ENCODE measurements at places on chromosomes 7 and 10.

DNA sequence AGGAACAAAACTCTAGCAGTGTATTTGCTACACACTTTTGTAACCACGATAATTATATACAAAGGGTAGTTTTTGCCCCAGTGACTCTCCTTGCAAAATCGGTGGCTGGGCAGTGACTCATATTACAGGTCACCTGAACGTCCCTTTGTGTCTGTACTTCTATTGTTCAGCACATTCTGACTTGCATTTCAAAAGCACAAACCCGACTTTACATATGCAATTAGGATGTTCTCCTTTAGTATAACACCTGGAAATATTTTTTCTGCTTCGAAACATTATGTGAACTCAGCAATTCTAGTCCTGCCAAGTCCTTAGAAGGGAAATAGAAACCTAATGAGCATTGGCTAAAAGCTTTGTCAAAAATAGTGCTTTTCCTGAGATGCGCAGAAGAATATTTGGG lies 6.0 kb downstream of the PRR15 start:
- DNase-seq, result no peak

GRCh38 chr7:150401424-150401790 lies 22.3 kb downstream of the ZNF775 start:
- no peak for DNase-seq

GRCh38 chr10:45424668-45425404 lies 50.8 kb downstream of the ALOX5 start:
- no peak for DNase-seq

DNA sequence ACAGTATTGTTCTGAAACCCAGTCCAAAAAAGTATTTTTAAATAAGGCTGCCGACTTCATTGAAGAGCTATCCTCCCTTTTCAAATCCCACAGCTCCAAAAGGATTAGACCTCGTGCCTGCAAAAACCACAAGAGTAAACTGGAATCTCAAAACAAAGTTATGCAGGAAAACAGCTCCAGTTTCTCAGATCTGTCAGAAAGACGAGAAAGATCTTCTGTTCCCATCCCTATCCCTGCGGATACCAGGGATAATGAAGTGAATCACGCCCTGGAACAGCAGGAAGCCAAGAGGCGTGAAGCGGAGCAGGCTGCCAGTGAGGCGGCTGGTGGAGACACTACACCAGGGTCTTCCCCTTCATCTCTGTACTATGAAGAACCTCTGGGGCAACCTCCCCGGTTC lies 12.6 kb downstream of the MYPN start:
- DNase-seq, result no peak

- DNase-seq, result no peak
These were observed 8.8 kb upstream of the GET4 start for GRCh38 chr7:867406-868188.

DNA sequence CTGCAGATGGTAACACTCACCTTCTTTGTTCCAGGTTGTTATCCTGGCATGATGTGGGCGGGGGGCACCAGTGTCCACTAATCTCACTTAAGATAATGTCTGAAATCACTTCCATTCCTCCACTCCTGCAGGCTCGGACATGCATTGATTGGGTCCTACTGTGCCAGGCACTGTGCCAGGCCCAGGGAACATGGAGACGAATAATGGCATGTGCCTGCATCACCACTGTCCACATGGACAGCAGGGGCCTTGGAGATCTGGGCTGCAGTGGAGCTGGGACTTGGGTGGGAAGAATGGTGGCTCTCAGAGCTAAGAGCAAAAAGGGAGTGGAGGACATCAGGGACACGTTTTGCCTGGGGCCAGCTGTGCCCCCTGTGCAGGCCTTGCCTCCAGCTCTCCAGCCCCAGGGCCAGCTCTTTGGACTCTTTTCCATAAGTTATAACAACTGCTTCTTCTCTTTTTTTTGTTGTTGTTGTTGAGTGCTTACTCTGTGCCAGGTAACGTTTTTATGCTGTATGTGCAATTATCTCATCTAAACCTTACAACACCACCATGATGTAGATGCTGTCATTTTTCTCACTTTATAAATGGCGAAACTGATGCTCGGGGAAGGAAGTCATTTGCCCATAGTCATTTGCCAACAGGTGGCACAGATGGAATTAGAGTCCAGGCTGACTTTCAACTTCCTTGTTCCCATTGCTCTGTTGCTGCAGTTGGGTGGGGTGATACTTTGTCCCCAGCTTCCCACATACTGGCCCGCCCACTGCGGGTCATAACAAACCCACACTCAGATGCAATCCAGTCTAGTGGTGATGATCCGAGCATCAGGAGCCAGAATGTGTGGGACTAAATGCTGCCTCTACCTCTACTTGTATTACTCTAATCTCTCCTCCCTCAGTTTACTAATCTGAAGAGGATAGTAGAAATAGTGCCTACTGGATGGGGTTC lies 19.1 kb downstream of the PLPP4 start:
- DNase-seq, result no peak

DNA sequence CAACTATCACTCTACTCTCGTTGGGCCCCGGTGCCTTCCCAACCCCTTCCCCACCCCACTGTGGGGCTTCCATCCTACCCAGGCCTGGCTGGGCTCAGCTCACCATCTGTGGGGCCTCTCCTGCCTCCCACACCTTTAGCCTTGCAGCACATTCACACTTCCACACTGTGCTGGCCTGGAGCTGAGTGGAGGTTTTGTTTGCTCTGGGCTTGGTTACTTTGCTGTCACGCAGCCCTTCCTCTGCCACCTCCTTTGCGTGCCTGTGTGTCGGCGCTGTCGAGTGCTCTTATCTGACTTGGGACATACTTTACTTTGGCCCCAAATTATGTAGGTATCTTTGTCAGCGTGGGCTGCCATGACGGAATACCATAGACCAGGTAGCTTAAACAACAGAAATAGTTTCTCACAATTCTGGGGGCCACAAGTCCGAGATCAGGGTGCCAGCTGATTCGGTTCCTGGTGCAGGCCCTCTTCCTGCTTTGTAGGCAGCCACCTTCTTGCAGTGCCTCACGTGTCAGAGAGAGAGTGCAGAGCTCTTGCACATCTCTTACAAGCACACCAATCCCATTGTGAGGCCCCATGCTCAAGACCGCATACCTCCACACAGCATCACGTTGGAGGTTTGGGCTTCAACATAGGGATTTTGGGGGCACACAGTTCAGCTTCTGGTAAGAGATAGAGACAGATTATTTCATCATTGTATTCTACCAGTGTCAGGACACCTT lies 89.0 kb downstream of the CUL1 start:
- DNase-seq, result no peak

GRCh38 chr7:128167042-128167701 lies 73.9 kb upstream of the LEP start:
- no peak for DNase-seq

DNA sequence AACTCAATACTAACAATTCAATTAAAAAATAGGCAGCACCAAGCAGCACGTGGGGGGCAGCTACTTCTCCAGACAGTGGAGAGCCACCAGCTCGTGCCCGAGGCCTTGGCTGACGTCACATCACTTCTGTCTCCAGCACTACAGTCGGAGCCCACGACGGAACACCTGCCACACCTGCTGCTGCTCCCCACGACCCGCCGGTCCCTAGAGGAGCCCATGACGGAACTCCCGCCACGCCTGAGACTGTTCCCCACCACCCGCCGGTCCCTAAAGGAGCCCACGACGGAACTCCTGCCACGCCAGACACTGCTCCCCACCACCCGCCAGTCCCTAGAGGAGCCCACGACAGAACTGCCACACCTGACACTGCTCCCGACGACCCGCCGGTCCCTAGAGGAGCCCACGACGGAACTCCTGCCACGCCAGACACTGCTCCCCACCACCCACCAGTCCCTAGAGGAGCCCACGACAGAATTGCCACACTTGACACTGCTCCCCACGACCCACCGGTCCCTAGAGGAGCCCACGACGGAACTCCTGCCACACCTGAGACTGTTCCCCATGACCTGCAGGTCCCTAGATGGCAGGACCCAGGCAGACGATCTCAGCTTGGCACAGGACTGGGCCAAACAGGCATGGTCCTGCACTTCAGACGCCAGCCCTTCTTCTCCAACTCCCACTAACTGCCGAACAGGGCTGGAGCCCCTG lies 258.0 kb downstream of the ELFN1 start:
- DNase-seq, result no peak
